Stimulated activated CD8-positive, alpha-beta memory T cell treated with anti-CD3 and anti-CD28 coated beads, Interleukin-4, amount 100 ng/mL, for 4 hours (primary cell): ENCODE measurements at places on chromosomes 4 and X.

DNA sequence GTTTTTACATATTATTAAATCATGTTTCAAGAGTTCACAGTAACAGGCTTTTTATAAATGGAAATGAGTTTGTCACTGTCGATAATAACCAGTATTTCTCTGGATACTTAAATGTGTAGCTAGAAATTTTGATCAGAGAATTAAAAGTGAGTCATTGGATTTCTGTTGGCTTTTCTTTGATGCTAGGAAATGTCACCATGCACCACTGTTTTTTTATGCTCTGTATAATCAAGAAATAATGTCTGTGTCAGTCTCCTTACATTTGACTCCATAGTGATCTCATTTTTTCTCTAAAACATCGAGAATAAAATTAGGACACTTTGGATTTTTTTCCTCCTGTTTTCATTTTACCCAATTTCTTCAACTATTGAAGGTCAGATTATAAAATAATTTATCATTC is 234.2 kb downstream of the RAPGEF2 start:
- no peak for DNase-seq

DNA sequence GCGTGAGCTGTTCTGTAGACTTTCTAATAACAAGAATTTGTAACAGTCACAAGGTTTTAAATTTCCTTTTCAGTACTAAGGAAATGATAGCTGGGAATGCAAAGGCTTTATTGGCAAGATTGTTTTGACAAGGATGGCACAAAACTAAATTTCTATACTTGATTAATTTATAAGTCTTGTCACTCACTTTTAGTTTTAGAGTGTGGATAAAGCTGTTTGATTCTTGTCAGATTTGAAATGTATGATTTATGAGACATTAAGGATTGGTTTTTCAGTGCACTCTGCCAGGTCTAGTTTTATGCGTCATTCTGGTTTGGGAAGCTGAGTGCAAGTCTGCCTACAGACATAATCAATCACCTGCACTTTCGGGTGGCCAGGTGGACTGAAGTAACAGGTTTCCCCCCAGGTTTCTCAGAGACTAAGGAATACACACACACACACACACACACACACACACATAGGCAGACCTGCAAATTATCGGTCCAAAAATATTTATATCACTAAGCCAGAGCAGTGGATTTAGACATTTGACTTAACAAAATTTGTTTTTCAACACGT is 9.3 kb downstream of the FHL1 start:
- DNase-seq: no peak

DNA sequence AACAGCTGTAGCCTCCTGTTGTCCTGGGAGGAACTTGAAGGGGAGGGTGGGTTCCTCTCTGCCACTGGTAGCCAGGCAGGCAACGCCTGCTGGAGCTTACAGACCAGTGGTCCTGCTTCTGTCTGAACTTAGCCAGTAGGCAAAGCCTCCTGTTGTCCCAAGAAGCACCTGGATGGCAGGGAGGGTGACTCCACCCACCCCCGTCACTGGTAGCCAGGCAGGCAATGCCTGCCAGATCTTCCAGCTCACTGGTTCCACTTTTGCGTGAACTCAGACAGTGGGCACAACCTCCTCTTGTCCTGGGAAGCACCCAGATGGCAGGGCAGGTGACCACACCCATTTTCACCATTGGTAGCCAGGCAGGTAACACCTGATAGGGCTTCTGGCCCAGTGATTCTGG is 203.5 kb upstream of the DIPK2B start:
- no peak for DNase-seq

DNA sequence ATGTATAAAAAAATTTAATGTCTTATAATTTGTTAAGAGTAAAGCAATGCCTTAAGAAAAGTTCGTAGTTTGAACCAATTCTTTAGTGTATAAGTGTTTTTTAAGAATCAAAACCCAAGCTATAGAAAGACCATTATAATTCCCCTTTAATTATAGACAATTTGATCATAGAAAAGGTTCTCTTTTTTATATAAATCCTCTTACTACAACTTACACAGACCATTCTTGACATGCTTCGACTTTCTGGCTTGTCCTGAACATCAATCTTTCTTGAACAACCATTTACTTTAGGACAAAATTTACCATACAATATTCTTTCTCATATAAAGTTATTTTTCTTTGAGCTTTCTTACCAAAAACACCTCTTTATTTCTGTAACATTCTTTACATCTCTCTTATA is 330.5 kb upstream of the SPANXN1 start:
- no peak for DNase-seq

- no peak for DNase-seq
Observed at GRCh38 chrX:32877592-32877991, 333.8 kb downstream of the DMD start.

GRCh38 chr4:140094438-140095420 is 59.3 kb downstream of the MAML3 start:
- no peak for DNase-seq

DNA sequence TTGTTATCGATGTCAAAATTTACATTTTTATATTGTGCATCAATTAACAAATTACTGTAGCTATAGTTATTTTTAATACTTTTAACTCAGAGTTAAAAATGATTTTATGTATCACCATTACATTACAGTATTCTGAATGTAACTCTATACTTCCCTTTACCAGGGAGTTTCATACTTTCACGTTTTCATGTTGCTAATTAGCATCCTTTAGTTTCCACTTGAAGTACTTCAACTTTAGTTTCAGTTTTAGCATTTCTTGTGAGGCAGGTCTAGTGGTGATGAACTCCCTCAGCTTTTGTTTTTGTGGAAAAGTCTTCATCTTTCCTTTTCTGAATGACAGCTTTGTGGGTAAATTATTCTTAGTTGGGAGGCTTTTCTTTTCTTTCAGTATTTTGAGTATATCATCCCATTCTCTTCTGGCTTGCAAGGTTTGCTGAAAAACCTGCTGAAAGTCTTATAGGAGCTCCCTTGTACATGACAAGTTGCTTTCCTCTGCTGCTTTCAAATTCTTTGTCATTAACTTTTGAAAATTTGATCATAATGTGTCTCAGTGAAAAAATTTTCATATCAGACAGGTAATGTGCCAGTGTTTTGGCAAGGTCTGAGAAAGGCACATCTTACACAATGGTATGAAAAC is 9.8 kb upstream of the CISD2 start:
- DNase-seq: no peak

DNA sequence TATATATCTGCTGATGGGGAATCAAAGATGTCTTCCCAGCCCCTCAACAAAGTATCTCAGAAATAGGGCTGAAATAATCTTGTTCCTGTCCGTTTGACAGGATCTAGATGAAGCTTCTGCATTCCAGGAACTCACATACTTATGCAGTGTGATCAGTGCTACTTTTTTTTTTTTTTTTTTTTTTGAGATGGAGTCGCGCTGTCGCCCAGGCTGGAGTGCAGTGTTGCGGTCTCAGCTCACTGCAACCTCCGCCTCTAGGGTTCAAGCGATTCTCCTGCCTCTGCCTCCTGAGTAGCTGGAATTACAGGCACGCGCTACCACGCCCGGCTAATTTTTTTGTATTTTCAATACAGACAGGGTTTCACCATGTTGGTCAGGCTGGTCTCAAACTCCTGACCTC is 36.4 kb downstream of the DHX15 start:
- no peak for DNase-seq

GRCh38 chr4:140096483-140096861 is 57.5 kb downstream of the MAML3 start:
- no peak for DNase-seq

- DNase-seq: no peak
Observed at GRCh38 chr4:138405934-138406567, 163.9 kb upstream of the SLC7A11 start.

DNA sequence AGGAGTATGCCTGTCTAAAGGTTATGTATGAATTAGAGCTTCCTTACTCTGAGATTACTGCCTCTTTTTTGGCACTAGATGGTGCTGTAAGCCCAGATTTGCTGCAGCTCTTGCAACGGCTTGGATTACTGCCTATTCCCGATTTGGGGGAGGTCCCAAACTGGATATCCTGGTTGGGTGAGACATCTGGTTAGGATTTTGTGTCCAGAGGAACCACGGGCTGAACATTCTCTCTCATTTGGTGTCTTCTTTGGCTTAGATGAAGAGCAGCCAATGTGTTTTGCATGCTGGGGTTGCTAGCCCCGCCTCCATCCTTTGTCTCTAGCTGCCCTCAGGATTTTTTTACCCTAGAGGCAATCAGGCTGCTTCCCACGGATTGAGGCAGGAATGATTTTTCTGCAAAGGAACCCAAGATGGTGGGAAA is 31.9 kb downstream of the F8A1 start:
- DNase-seq: no peak

- DNase-seq: no peak
Observed at GRCh38 chr4:48189731-48190130, 55.7 kb upstream of the TXK start.

GRCh38 chrX:23904096-23904495 is 3.6 kb downstream of the APOO start:
- DNase-seq: no peak

GRCh38 chr4:13612569-13612968 is 15.0 kb downstream of the BOD1L1 start:
- no peak for DNase-seq

DNA sequence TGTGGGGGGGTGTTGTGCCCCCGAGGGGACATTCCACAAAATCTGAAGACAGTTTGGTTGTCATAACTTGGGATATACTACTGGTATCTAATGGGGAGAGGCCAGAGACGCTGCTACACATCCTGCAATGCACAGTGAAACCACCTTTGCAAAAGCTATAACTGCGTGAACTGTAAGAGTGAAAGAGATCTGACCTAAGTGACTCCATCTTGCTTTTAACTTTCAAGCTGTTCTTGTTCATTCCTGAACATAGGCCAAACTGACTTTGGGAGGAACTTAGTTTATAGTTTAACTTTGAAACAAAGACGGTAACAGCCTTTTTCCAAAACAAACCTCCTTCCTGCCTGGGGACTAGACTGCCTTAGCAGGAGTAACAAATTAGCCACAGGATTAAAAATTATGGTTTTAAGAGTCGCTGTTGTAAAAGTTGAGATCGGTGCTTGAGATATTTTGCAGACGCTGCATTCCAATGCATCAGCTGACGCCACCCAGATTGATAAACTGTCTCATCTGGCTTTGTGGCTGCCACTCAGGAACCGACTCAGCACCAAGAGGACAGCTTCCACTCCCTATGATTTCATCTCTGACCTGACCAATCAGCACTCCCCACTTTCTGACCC is 70.9 kb downstream of the ATXN3L start:
- DNase-seq: no peak

- no peak for DNase-seq
Observed at GRCh38 chr4:77194366-77194765, 37.4 kb downstream of the CCNG2 start.

DNA sequence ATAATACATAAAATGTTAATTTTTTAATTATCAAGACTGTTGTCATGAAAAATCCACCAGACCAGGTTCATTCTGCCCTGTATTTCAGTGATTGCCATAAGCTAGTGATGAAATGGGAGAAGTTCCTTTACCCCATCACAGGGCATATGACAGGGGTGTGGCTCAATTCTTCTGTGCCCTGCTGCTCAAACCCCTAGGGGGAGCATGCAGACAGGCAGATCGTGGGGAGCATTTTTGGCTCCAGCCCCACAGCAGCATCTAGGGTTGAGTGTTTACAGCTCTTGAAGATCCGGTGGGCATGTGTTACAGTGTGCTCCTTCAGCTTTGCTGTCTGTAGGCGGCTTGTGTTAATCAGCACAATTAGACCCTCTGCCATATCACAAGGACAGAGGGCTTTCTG is 700.7 kb downstream of the PCDH18 start:
- no peak for DNase-seq

DNA sequence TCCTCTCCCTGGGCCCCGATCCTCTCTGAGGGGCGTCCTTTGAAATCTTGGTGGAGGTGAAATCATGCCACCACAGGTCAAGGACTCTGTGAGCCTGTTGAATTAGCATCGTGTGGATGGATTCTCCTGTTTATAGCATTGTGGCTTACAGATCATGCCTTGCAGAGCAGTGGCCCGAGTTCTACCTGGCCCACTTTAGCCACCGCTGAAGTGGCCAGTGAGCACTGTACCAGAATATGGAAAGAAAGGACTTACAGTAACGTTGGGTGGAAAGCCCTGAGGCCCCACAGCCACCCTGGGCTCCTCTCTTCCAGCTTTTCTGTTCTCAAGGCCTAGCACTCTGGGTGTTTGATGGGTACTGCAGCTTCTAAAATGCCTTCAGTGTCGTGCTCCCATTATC is 35.3 kb downstream of the NPFFR2 start:
- no peak for DNase-seq

DNA sequence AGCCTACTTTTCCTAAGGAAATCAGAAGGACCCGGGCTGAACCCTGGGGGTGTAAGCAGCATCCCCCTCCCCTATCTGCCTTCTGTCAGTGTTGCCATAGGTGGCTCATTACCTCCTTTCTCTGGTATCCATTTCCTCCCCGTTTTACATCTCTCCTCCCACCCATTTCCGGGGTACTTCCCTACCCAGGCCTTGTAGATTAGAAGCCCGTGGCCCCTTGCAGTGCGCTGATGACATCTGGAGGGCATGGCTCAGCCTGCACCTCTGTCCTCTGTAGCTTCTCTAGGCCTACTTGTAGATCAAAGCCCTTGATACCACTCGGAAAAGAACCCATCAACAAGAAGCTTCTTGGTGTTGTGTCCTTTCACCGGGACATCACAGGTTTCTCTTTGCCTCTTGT is 71.8 kb downstream of the NBDY start:
- DNase-seq: peak; percentile 15

GRCh38 chrX:68511255-68511654 is 12.4 kb downstream of the YIPF6 start:
- DNase-seq: no peak

DNA sequence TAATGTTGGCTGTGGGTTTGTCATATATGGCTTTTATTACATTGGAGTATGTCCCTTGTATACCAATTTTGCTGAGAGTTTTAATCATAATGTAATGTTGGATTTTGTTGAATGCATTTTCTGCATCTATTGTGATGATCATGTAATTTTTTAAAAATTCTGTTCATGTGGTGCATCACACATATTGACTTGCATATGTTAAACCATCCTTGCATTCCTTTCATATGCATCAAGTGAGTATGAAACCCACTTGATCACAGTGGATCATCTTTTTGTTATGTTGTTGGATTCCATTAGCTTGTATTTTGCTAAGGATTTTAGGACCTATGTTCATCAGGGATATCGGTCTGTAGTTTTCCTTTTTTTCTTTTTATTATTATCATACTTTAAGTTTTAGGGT is 12.1 kb downstream of the HEPH start:
- no peak for DNase-seq

DNA sequence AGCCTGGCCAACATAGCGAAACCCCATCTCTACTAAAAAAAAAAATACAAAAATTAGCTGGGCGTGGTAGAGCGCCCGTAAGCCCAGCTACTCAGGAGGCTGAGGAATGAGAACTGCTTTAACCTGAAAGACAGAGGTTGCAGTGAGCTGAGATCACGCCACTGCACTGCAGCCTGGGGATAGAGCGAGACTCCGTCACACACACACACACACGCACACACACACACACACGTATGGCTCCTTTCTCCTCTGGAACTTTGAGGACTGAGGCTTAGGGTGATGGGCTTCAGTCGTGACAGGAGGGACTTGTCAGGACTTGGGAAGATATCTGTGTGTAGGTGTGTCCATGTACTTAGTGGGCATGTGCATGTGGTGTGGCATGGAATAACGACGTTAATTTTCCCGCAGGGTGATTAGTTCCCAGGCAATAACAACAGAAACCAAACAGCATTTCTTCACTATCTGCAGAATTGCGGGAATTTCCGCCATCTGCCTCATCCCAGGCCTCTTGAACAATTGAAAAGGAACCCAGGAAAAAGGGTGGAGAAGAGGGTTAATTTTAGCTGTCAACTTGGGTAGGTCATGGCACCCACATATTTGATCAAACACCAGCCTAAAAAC is 47.7 kb downstream of the RWDD4 start:
- no peak for DNase-seq

- DNase-seq: no peak
Observed at GRCh38 chr4:185700048-185700447, 111.9 kb downstream of the SORBS2 start.
